Left colon (tissue), 2 donors: ENCODE measurements at places on chromosomes 4 and X. TPM values are rescaled to one million over a fixed set of nuclear protein-coding genes. Genes with fewer than 3 reads are reported as not detected.

Gene SLC25A43
- 24.1 TPM for total RNA-seq

Gene CENPI
- total RNA-seq: 5.6 TPM

Gene PNCK
- total RNA-seq: 14.2 TPM

Gene GUCY1A1
- total RNA-seq: 2.7 TPM
